ENCODE measurements at places on chromosomes 6 and 20.
A peak's percentile ranks its signal among the peaks of the same experiment; 100 is the strongest.

DNA sequence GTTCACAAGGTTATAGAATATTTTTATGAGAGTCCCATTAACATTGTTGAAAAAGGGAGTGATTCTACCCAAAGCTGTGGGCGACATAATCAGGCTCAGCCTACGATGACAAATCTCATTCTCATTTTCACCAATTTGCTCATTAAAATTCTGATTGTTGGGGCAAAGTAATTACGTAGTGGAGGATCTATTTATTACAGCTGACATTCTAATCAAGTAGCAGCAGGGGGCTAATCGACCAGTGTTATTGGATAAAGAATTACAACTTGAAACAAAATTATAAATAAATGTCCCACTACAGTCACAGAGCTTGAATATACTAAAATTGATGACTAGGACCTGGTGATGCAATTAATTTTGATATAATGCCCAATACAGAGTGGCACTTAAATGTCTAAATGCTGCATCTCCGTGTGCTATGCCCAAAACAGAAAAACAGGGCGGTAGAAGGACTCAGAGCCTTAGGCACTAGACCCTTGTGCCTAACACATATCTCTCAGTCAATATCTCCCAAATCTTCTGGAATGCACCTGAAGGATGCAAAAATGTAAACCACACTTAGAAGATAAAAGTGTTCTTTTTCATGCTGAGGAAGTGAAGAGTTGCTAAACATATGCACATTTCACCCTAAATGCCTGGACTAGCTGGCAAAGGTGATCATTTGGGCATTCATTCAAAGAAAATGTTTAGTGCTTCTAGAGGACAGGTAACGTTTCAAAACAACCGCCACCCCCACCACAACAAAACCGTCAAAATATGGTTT, 88.3 kb downstream of the CD24 start:
- DNase-seq = no peak

DNA sequence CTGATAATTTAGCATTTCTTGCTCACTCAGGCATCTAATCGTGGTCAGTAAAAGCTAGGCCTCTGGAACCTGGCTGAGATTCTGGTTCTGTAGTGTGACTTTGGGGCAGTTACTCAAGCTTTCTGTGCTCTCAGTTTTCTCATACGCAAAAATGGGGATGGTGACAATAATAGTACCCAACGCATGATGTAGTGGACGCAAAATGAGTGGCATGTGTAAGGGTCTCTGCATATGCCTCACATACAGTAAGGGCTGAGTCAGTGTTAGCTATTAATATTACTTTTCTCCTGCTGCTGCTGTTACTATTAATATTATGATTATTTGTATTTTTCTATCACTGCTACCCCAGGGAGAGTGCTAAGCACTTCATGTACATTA, 686 bp downstream of the GINS1 start:
- no peak for DNase-seq

DNA sequence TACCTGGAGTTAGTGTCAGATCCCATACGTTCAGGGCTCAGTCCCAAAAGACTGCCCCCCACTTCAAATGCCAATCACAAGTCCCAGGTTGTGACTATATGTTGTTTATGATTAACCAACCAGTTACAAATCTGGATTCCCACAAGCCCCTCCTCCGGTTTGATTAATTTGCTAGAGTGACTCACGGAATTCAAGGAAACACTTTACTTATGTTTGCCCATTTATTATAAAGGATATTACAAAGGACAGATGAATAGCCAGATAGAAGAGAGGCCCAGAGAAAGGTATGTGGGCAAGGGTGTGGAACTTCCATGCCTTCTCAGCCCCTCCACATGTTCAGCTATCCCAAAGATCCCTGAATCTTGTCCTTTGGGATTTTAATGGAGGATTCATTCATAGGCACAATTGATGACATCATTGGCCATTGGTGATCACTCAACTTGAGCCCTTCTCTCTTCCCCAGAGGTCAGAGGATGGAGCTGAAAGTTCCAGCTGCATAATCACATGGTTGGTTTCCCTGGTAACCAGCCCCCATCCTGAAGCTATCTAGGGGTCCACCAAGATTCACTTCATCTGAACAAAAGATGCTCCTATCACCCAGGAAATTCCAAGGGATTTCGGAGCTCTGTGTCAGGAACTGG, 2.0 kb downstream of the ECT2L start:
- DNase-seq = no peak

GRCh38 chr6:148805777-148806176, 58.9 kb downstream of the UST start:
- no peak for DNase-seq

DNA sequence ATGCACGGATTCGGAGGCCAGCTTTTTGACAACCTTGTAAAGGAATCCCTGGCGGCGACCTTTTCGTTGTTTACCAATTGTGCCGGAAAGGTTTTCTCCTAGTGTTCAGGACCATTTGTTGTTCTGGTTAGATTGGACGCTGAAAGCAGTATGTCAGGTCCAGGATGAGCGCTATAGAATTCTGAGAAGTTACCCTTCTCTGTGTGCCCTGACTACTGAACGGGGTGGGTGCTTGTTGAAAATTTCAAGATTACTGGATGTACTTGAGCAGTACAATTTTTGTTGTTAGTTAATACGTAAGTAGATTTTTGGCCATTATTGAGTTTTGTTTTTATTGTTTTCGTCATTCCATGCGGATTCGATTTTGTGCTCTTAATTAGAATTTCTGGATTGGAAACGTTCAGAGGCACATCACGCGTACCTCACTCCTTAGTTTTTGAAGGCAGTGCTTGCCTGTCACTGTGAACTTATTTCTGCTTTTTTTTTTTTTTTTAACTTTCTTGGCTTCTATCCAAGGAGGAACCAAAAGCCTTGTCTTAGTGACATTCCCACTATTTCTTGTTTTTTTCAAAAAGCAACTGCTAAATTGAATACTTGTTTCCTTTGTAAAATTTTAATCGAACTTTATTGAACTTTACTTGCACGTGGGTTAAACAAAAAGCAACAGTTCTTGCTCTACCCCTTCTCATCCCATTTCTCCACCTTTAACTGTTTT, 898 bp downstream of the XRN2 start:
- DNase-seq = peak; percentile 51

- DNase-seq = no peak
Measured at GRCh38 chr6:446418-447366, 55.1 kb downstream of the IRF4 start.

DNA sequence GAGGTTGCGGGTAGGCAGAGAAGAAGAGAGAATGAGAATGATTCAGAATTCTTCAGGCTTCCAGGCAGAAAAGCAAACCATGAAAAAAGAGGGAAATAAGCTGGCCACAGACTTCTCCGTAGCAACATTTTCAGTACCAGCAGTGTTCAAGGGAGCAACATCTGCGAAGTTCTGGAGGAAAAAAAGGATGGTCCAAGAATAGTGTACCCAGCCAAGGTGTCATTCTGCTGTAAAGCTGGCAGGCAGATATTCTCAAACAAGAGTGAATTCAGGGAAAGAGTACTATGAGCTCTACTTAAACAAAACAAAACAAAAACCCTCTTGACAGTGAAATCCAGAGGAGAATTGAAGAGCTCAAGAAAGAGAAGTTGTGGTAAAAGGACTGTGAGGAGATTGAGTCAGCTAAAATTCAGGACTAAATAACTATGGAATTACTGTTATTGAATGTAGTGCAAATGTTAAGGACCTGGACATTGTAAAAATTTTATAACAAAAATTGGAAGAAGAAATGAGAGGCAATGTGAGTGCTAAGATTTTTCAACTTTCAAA, 86.5 kb downstream of the ATRN start:
- DNase-seq = no peak

GRCh38 chr6:167420858-167421766, 96.2 kb downstream of the TTLL2 start:
- DNase-seq = no peak

DNA sequence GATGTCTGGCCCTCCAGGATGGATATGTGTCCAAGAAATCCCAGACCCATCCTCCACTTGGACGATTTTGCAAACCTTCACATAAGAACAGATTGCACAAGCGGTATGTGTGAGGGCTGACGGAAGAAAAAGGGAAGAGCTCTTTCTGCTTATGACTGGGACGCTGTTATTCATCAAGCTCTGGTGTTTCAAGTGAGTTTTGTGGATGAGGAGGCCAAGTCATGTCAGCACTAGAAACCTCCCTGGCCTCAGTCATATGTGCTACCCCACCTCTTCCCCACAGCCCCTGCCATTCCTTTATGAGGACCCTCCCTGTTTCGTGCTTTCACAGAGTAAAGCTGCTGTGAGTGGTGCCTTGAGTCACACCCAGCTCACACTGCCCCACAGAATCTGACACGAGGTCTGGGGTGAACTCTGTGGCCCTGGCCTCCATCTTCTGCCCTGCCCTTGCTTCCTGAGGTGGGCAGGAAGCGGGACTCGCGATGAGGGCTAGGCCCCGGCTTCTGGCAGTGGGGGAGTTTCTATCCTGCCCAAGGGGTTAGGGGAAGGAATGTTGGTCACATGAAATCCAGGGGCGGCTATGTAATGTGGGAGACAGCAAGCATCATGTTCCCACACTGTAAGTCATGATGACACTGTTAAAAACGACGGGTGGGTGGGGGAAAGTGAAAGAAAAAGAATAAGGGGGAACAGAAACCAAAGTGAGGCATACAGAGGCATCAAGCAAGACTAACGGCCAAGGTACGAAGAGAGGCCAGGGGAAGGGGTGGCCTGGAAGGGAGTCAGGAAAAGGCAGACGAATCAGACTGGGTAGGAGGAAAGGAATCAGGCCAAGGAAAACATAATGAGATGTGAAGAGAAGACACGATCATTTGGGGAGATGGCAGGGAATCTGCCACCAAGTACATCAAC, 78.1 kb downstream of the PRDM1 start:
- DNase-seq = no peak

DNA sequence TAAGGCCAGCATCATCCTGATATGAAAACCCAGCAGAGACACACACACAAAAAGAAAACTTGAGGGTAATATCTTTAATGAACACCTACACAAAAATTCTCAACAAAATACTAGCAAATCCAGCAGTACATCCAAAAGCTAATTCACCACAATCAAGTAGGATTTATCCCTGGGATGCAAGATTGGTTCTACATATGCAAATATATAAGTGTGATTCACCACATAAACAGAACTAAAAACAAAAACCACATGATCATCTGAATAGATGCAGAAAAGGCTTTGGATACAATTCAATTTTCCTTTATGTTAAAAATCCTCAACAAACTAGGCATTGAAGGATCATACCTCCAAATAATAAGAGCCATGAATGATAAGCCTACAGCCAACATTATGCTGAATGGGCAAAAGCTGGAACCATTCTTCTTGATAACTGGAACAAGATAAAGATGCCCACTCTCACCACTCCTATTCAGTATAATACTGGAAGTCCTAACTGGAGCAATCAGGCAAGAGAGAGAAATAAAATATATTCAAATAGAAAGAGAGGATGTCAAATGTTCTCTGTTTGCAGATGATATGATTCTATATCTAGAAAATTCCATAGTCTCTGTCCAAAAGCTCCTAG, 33.9 kb upstream of the CLVS2 start:
- no peak for DNase-seq

All from hematopoietic multipotent progenitor cell treated with erythropoietin and hydrocortisone succinate and interleukin-3 and kit ligand, for 15 days (in vitro differentiated cells).